SK-N-SH treated with all-trans-retinoic acid at 6 μM for 48 hours (cell line): ENCODE measurements at places on chromosomes 2 and 18.

GRCh38 chr18:59661891-59662701 lies 35.1 kb downstream of the CCBE1 start:
- ATAC-seq = peak; percentile 63

DNA sequence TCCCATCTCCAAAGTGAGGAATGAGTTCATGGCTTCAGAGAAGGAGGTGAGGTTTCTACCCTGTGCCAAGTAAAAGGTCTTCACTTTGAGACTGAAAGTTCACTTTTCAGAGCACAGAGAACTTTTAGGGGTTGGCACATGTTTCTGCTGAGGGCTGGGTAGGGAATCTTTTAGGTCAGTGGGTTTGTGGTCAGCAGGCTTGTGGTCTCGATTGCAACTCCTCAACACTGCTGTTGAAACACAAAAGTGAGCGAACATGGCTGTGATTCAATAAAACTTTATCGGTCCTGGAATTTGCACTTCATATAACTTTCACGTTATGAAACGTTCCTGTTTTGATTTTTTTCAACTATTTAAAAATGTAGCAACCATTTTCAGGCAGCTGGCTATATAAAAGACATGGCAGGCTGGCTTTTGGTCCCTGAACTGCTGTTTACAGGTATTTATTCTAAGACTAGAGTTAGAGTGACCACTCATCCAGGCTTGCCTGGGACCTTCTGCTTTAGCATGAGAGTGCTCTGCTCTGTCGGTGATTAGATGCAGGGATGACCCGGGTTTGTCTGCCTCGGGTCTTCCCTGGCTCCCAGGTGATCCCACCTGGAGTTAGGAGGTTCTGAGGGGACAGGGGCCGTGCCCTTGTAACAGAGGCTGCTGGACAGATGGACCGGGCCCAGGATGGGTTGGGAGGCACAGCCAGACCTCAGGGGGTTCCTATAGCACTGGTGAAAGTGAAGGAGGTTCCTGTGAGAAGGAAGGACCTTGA lies 62.7 kb upstream of the TAF1B start:
- ATAC-seq = no peak

DNA sequence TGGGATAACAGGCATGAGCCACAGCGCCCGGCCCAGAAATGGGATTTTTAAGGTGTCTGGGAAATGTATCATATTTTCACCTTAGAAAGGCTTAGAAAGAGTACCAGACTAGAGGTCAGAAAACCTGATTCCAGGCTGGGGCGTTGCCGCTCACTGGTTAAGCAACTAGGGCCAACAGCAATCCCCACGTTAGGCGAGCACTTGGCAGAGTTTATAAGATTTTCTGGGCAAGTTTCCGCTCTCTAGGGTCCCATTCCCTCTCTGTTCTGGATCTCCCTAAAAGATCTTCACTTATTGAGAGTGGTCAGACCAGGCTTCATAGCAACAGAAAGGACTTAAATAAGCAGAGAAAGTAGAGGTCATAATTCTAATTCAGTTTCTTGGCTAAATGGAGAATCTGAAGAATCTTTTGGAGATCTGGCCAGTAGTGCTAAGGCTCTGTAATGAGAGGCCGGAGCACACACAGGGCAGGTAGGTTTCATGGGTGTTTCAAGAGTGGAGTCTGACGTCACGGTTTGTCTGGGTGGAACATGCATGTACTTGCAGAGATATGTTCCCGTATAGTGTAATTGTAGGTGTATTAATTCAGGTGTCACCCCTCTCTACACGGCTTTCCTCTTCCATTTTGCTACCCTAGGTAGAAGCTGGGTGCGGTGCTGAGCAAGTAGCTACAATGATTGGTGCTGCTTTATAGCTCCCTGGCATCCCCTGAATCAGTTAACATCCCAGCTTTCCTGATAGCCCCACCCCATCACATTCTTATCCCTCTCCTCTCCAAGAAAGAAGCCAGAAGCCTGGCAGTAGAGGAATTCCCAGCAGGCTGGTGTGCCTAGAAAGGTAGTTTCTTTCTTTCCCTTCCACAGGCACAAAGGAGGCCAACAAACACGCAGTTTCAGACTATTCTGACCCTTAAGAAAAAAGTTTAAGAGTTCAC lies 4.4 kb upstream of the SMAD7 start:
- ATAC-seq = peak; percentile 7

- ATAC-seq = no peak
Observed at GRCh38 chr2:35298493-35298892, 1057.1 kb upstream of the CRIM1 start.

DNA sequence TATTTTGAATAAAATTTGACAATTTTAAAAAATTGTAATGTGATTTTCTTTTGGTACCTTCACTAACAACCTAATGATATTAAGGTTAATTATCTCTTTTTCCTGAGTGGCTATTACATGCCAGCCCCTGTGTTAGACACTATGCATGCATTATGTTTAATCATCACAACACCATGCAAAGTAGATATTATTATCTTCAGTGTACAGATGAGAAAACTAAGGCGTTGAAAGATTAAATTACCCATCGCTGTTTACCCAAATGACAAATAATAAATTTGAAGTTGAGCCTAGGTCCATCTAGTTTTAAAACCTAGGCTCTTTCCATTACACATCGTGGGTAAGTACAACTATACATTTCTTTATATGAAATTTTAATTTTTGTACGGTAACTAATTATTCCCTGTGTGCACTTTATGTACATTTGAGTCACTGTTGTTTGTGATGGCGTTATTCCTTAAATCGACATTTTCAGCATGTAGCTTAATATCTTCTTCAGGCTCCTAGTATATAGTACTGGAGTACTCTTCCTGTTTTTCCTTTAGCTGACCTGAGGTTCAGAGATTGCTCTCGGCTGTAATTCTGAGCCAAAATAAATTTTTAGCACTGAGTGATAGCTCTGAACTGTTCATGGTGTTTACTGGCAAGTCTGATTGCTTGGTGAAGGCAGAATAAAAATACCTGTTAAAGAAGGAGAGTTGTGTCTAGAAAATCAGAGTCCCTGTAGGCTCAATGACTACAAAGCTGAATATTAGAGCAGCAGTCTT lies 13.9 kb upstream of the MBD2 start:
- ATAC-seq = no peak

DNA sequence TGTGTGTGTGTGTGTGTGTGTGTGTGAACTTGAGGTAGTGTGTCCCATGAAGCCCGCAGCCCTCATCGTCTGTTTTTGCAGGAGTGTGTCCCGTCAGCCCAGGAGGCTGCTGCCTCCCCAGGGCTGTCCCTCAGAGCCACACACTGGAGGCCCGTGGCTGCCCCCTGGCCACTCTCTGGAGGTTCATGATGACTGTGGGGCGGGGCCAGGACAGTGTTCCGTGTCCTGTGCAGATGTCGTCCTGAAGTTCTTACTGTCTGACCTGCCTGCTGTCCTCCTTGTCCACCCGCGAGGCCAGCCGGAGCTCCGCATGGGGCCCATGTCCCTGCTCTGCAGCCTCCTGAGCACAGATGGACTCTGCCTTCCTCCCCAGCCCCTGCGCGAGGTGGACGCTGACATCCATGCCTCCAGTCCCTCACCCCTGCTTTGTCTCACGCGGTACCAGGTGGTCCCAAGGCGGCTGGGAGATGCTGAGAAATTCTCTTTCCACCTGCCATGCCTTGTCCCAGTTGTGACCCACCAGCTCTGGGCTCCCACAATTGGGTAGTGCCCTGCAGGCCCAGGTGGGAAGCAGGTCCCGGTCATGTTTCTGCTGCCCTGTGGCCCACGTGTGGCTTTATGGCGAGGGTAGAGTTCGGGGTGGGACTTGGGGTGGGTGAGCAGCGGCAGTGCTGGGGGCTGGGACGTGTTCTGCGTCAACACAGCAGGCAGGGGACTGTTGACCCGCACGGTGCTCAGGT lies 92.8 kb downstream of the NFATC1 start:
- no peak for ATAC-seq

DNA sequence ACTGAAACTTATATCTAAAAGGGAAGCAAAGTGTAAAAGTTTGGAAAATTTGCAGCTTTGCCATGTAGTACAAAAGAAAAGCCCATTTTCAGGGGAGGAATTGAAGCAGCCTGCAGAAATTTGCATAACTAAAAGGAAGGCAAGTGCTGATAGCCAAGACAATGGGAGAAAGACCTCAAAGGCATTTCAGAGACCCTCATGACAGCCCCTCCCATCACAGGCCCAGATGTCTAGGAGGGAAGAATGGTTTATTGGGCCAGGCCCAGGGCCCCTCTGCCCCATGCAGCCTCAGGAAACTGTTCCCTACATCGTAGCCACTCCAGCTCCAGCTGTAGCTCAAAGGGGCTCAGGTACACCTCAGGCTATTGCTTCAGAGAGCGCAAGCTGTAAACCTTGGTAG lies 14.4 kb upstream of the WDR75 start:
- ATAC-seq = no peak
